Gastroesophageal sphincter (tissue), 4 donors: ENCODE measurements at places on chromosomes 5 and 9. TPM values are rescaled to one million over a fixed set of nuclear protein-coding genes. Genes with fewer than 3 reads are reported as not detected.

DNA sequence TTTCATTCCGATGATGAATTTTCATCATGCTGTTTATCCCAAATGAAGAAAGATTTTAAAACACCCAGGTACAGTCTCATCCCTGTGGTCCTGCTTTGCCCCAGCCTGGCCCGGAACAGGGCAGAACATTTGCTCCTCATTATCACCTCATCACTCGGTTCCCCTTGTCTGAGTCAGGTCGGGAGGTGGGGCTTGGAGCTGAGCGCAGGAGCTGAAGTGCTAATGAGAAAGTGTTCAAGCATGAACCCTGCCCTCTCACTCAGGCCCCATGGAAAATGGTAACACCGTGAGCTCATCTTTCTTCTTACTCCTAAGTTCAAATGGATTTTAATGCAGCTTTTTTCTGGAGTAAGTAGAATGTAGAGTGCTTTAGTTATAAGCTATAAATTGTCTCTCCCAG is 466.2 kb downstream of the KDM4C start:
- no peak for ATAC-seq

DNA sequence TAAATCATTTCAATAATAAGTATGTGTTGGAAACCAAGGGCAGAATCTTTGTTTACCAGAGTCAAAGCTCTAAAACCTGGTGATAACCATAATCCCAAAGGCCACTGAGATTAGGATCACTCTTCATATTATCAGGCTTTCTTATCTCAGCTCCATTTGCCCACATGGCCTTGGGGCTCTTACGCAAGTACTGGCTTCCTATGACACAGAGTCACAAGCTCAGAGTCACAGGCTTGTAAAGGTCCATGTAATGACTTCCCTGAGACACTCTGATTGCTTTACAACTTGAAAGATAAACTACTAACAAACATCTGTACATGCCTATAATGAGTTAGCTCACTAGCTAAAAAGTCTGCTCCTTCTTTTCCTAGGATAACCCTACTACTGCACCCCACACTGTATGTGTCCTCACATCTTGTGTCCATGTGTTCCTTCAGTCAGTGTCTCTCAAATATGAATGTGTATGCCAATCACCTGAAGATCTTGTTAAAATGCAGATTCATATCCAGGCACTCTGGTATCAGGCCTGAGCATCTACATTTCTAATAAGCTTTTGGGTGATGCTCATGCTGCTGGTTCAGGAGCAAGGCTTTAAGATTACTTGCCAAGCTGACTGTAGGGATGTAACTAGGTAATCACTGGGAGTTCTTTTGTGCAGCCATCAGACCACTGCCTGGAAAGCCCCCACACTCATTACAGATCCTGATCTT is 28.4 kb downstream of the SEMA6A start:
- no peak for ATAC-seq

- no peak for ATAC-seq
Measured at GRCh38 chr5:166909040-166909439, 1382.4 kb upstream of the WWC1 start.

Gene TGFBI
- total RNA-seq: 105 TPM

Gene DMRT2
- 0.62 TPM for total RNA-seq

GRCh38 chr9:94922098-94922607 is 195.7 kb downstream of the AOPEP start:
- peak; percentile 40 for ATAC-seq

GRCh38 chr5:65084795-65085515 is 316.2 kb downstream of the CWC27 start:
- no peak for ATAC-seq

GRCh38 chr9:113298924-113299770 is 4.0 kb downstream of the RNF183 start:
- no peak for ATAC-seq

Gene SHOC1
- not detected for total RNA-seq

DNA sequence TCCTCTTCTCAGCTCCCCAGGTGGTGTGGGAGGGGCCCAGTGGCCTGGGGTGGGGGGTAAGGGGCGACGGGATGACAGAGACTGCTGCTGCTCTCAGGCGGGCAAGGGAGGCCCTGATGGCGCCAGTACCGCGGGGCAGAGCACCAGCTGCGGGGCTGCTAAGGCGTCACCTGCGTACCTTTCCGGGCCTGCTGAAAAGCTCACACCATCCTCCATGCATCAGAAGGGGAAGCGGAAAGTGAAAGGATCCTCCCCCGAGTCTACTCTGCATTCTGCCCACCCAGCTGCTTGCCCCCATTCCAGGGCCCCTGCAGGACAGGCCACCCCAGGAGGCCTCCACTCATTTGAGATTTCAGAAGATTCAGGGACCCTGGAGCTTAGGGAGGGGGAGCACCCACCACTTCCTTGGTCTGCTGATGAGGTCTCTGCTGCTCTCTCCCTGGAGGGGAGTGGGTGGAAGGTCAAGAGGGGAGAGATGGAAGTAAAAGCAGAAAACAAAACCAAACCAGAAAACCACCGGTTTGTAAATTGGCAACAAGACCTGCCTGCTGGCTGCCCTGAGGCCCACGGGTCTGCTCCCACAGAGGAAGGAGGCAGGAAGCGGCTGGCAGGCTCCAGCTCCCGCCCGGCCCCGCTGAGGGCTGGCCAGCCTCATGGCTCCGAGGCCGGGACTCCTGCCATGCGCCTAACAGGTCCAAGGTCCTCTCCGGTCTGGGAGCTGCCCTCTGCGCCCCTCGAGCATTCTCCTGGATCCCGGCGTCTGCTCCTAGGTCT is 33.6 kb downstream of the PRRT1B start:
- ATAC-seq: no peak

GRCh38 chr9:122265149-122265915 is 650 bp downstream of the MRRF start:
- no peak for ATAC-seq

Gene BARHL1
- not detected for total RNA-seq

- no peak for ATAC-seq
Measured at GRCh38 chr9:128243215-128244018, 32.4 kb downstream of the GOLGA2 start.

GRCh38 chr9:105114964-105115728 is 129.3 kb upstream of the SLC44A1 start:
- ATAC-seq: peak; percentile 70

GRCh38 chr5:178306430-178307225 is 74.0 kb upstream of the PHYKPL start:
- ATAC-seq: no peak

Gene RANBP17
- total RNA-seq: 14.0 TPM

Gene UGCG
- total RNA-seq: 34.4 TPM

DNA sequence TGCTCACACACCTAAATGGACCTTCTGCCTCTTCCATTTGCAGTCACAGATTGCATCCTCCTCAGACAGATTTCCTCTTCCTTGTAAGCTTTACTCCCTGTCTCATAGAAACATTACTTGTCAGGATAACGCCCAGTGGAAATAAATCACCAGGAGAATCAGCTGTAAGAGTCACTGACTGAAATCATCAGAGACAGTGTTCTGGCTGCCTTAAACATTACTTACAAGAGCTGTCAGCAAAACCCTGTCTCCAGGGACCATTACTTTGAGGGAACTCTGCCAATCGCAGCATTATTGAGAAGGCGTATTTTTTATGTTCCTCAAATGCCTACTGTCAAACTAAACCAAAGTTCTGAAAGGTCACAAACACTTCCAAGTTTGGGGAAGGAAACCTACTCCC is 5.9 kb downstream of the DPYSL3 start:
- ATAC-seq: peak; percentile 53

Gene FOXD4L6
- not detected for total RNA-seq

GRCh38 chr9:114981063-114981462 is 50.7 kb upstream of the TNFSF8 start:
- no peak for ATAC-seq

DNA sequence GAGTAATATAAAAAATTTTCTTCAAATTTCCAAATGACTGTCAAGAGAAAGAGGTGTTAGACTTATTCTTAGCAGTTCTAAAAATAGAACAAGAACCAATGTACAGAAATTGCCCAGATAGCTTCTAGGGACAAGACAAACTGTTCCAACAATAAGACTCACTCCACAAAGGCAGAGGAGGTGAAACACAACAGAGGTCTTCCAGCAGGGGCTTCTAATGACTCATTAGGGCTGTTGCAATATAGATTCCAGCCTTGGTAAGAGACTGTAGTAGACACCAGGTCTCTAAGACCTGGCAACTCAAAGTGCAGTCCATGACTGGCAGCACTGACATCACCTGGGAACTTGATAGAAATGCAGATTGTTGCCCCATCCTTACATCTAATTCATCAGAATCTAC is 134.6 kb upstream of the VLDLR start:
- ATAC-seq: no peak

Gene CD74
- 335 TPM for total RNA-seq

DNA sequence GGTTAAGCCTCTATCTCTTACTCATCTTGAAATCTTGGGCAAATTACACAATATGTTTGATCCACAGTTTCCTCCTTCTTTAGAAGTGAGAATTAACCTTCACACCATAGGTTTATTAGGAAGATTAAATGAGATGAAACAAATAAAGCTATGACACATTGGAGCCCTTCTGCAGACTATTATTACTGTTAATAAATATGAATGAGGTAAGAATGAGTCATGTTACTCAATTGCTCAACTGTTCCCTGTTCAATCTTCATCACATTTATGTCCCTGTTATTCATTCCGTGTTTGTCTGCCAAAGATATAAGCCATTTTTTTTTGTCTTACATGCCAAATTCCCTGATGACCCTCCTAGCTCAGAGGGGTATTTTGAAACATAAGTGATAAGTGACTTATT is 52.1 kb upstream of the PAPPA start:
- ATAC-seq: peak; percentile 68

DNA sequence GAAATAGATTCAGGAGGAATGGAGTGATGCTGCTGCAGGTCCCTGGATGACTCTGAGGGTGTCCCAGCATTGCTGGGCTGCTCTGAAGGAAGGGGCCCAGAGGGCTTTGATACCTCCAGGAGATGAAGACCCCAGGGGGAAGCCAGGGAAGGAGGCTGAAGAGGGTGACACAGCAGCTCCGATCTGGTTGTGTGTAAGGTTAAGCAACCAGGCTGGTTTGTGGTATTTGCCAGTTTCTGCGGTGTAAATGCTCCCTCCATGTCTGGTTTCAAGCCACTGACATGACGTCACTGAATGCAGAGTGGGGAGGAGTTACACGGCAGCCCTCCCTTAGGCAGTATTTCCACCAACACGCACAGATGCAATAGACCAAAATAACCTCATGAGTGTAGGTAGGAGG is 40.0 kb upstream of the ORM1 start:
- ATAC-seq: no peak

- no peak for ATAC-seq
Measured at GRCh38 chr9:137785704-137786161, 91.8 kb upstream of the CACNA1B start.

GRCh38 chr5:110752953-110753352 is 14.1 kb downstream of the SLC25A46 start:
- ATAC-seq: no peak

DNA sequence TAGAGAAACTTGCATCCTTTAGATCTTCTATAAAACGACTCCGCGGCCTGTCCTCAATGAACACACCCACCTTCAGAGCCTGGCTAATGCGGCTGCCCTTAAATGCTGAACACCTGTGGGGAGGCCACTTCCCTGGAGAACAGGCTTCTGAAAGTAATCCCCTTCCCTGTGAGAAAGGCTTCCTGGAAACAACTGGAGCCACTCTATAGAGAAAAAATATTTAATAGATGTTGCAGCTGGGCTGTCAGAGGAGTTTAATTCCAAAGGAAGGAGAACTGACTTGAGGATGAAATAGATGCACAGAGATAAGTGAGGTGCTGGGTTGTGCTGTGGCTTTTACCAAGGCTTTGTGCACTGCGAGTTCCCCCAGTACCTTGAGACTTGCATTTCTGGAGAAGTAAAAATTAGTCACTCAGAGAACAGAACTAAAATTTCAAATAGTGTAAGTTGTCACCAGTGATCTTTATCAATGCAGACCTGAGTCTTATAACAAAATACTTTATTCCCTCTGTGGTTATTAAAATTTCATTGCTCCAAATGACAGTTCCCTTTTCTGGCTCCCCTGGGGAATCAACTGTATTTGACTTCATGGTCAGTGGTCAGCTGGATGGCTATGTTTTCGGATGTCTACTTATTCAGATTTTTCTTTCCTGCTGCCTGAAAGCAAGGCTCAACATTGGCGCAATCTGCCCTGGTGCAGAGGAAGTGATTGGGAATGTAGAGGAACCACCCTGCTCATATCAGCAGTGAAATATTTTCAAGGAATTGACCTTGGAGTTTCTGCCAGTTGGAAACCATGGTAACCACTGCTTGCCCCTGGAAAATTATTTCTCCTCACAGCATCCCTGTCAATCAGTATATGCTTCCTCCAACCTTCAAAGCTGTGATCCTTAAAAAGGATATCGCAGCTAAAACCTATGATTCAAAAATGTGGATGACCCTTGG is 238.8 kb downstream of the SMARCA2 start:
- ATAC-seq: no peak

DNA sequence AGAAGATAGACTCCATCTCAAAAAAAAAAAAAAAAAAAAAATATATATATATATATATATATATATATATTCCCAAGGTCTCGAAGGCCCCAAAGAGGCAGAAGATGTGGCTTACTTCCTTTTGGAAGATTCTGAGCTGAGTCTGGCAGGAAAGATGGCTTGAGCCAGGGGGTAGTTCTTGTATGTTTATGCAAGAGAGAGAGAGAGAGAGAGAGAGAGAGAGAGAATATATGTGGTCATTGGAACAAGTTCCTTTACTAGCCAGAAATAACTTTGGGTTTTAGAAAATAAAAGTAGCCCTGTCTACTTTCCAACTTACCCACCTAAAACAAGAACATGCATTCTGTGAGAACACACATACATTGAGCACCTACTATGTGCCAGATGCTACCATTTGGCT is 17.6 kb downstream of the NCS1 start:
- ATAC-seq: no peak

Gene RPL37
- total RNA-seq: 132 TPM

DNA sequence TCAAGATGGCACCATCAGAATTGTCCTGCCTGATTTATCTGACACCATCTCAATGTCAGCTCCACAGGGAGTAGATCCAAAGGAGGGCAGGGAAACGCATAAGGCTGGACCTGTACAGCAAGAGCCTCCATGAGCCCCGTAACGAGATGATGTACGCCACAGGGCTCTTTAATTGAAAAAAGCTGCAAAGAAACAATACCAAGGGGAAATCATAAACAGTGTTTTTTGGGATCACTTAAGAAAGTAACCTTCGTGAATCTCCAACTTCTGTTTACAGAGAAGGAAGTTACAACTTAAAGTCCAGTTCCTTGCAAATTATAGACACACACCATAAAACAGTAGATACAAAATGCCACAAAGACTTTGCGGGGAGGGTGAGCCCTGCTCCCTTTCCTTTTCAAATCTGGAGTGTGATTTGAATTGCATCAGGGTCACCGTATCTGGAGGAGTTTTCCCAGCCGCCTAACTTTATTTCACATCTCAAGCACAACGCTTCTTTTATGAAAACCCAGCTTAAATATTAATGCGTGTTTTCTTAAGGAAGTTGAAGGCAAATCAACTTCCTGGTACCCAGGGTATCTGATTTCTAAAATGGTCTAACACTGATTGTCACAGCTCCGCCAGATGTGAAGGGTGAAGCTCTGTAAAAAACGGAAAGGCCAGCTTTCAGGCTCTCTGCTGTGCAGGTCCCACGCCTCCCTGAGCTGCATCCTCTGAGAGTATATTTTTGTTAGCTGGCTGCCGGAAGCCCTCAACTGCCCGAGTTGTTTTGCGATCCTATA is 88.9 kb downstream of the EBF1 start:
- peak; percentile 25 for ATAC-seq

- no peak for ATAC-seq
Measured at GRCh38 chr5:37710965-37711364, 128.9 kb downstream of the GDNF start.
